ENCODE measurements at places on chromosomes 3 and 15.

DNA sequence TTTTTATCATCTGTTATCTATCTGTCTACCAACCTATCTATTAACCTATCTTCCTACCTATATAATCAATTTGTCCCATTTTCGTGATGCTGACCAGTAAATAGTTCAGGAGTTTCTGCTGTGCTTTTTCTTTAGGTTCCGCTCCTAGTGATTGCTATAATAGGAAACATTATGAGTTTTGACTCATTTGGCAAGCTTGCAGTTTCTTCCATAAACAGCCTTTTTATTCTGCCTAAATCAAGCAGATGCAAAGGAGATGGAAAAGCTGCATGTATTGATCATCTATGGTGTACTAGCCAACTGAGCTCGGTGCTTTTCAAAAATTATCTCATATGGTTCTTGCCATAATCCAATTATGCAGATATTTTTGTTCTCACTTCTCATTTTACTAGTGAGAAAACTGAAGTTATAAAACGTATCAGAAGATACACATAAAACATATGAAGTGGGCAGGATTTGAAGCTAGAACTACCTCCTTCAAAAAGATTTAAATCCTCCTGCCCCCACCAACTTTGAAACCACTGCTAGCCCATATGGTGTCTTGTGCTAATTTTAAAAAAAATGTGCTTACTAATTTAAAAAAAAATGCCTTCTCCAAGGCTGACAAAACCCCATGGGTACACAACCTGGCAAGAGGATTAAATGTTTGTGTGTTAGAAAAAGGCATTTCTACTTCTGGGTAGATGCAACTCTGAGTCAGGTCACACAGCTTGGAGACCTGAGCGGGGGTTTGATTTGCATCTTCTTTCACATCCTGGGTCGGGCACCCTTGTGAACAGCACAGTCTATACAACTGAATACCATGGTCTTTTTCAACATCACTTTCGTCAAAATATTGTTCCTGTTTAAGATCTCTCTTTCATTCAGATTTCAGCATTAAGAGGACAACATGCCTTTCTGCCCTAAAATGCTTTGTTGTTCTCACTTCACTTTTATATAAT lies 267.0 kb downstream of the CHL1 start:
- DNase-seq, result no peak

GRCh38 chr15:99980752-99981151 lies 247.5 kb upstream of the LYSMD4 start:
- no peak for DNase-seq

- no peak for DNase-seq
Observed at GRCh38 chr15:34773917-34774316, 19.1 kb upstream of the GJD2 start.

GRCh38 chr3:127908202-127908601 lies 6.8 kb upstream of the KBTBD12 start:
- no peak for DNase-seq

DNA sequence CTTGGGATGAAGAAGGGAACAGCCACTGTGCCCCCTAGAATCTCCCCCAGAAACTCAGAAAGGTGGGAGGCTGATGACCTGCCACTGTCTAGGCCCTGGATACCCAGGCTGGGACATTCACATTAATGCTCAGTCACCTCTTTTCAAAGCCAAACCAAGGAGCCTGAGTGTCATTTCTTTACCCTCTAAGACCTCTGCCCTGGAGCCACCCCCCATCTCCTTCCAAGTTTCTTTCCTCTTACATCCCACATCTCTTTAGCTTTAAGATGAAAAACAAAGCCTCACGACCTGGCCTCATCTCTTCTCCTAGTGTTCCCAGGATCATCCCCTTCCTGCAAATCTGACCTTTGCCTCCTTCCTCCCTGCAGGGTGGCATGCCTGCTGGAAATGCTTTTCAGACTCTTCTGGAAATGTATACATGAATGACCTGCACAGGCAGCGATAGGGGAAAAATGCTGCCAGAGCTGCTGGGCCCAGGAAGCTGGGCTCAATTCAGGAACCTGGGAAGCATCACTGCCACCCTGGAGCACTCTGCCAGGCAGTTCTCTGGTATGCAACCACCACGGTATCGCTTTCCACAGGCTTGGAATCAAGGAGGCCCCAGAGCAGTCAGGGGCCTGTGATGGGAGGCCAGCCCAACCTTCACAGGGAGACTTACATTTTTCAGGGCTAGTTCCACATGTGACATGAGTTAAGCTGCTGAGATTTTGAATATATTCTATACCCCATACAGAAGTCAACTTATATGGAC lies 67.6 kb downstream of the DAPK2 start:
- no peak for DNase-seq

DNA sequence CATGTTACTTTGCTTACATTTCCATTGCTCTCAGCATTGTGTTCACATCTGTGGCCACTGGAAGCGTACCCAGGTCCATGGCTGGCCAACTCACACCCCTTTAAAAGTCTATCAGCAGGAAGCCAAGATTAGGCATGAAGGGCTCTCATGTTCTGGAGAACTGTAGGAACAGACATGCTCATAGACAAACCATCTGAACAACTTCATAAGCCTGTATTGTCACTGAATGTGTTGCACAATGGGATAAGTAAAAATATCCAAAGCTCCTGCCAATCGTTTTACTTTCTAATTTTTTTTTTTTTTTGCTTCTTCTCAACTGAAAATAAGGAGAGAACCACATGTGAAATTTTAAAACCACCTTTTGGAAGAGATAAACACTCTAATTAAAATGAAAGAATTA lies 6.4 kb downstream of the RPLP1 start:
- DNase-seq, result no peak

- DNase-seq, result no peak
Observed at GRCh38 chr15:100094127-100094510, 247.7 kb downstream of the ADAMTS17 start.

DNA sequence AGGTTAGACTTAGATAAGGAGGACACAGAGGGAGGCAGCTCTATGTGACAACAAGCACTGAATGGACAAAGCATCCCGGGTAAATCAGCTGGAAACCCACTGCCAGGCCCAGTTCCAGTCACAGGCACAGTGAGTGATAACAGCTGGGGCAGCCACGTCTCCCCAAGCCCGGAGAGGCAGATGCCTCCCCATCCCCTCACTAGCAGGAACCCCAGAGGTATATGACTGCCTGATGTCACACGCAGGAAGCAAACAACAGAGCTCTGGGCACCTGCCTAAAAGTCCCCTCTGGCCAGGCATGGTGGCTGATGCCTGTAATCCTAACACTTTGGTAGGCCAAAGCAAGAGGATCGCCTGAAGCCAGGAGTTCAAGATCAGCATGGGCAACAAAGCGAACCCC lies 18.2 kb downstream of the C15orf62 start:
- DNase-seq, result no peak

DNA sequence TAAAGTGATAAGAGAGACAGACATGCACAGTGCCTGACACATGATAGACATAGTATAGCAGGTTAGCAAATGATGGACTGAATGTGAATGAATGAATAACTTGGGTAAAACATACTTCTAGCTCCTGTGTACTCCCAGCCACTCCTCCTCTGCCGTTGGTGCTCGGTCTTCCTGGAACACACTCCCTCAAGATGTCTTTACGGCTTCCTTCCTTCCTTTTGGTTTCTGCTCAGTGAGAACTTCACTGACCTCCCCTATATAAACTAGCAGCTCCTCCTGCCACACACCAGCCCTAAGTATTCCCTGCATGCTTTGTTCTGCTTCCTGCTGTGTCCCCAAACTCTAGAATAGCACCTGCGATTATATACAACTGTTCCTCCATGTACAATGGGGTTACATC lies 50.2 kb downstream of the RAD54L2 start:
- DNase-seq, result no peak

DNA sequence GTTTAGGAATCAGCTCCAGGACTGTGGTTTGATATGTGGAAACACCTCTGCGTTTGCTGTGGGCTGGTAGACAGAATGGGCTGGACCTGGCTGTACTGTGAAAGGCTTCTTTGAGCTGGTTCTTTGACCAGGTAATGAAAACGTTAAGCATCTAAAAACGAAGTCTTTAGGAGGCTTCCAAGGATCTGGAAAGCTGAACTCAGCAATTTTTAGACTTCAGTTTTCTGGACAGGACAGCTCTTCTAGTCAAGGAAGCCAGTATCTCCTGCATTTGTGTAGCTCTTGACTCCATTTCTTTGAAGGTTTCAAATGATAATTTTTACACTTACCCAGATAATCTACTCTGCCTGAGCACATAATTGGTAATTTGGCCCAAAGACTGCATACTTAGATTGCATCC lies 25.5 kb downstream of the MAP2K1 start:
- DNase-seq, result no peak

DNA sequence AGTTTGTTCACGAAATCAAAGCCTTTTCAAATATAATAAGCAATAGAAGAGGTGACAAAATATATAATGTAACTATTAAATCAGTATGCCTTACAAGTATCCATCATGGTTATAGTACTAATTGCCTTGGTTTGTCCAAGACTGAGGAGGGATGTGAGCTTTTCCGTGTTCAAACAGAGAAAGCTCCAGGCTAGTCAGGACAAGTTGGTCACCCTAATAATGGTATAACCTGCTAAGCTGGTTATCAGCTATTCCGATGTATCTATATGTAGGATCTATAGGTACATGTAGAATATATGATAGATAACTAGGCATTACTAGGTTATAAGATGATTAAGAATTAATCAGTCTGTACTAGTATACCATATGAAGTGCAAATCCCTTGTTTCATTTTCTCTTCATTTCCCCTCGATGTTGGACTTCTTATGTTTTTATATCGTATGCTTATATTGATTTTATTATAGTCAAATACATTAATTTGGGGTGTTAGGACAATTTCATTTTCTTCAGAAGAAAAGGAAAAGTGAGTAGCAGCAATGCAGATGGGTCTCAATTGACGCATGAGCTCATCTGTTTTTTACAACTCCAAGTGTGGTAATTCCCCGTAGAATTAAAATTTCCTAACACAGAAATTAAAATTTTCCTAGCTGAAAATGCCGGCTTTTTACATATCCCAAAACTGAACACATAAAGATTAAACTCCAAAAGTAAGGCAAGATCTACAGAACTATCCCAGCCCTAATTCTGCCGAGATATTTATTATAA lies 419.1 kb downstream of the TIGIT start:
- DNase-seq, result no peak

DNA sequence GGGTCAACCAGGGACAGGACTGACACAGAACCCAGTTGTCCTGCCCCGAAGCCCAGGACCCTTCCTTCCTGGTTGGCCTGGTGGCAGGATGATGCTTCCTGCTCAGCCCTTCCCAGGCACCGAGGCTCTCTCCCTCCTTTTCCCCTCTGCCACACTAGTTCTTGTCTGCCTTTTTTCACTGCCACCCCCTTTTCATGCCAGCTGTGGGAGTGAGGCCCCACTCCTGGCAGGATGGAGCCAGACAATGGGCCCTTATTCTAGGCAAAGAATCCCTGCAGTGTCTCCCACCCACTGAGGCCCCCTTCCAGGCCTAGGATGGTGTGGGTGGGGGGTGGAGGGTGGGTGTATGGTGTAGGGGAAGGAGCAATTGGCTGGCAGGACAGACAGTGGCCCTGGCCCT lies 1.1 kb upstream of the SCAMP5 start:
- no peak for DNase-seq

DNA sequence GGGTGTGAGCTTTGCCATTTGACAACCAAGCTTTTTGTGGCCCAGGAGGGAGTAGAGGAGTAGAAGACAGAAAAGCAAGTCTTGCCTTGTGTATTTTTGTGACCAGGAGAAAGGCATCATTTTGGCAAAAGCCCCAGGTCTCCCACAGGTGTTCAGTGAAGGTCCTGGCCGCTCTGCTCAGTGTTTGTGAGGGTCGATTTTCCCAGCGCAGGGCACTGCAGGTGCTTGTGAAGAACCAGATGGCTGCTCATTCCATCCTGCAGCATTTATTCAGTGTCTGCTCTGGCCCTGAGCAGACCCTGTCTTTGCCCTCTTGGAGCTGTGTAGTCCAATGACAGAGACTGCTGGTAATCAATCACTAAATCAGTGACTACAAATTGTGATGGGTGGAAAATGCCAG lies 19.5 kb downstream of the TRAK1 start:
- DNase-seq, result no peak

- no peak for DNase-seq
Observed at GRCh38 chr3:141250342-141250741, 18.7 kb downstream of the PXYLP1 start.

GRCh38 chr15:74808078-74808839 lies 4.4 kb upstream of the LMAN1L start:
- no peak for DNase-seq

DNA sequence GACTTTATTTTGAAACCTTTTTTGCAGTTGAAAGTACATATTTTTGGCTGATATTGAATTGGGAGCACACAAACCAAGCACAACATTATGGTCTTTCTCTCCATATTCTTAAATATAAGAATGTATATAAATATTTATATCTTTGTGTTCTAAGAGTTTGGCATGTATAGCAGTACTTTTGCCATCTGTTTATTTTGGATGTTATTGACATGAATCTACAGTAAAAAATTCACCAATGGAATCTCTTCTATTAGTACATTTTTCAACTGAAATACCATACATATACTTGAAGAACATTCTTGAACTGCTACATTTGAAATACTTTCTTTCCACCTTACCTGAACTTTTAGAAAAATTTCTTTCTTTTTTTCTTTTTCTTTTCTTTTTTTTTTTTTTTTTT lies 109.2 kb upstream of the STRIT1 start:
- no peak for DNase-seq

- DNase-seq, result no peak
Observed at GRCh38 chr15:93060336-93061248, 28.4 kb downstream of the RGMA start.

All from astrocyte of the cerebellum (primary cell).